ENCODE measurements at places on chromosomes 7 and 10.

DNA sequence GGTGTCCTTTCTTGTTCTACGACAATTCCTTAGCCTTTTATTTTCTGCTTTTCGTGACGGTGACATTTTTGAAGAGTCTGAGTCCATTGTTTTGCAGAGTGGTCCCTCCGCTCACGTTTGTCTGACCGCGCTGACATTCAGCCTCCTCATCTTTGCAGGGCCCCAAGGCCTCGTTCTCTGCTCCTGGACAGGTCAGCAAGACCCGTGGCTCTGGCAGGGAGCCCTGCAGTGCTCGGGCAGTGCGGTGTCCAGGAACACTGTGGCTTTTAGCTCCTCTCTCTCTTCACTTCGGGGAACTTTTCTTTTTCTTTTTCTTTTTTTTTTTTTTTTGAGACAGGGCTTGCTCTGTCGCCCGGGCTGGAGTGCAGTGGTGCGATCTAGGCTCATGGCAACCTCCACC is 142.5 kb downstream of the DNAJB6 start:
- DNase-seq, result no peak

GRCh38 chr7:33726582-33726981 is 178.8 kb upstream of the BMPER start:
- no peak for DNase-seq

DNA sequence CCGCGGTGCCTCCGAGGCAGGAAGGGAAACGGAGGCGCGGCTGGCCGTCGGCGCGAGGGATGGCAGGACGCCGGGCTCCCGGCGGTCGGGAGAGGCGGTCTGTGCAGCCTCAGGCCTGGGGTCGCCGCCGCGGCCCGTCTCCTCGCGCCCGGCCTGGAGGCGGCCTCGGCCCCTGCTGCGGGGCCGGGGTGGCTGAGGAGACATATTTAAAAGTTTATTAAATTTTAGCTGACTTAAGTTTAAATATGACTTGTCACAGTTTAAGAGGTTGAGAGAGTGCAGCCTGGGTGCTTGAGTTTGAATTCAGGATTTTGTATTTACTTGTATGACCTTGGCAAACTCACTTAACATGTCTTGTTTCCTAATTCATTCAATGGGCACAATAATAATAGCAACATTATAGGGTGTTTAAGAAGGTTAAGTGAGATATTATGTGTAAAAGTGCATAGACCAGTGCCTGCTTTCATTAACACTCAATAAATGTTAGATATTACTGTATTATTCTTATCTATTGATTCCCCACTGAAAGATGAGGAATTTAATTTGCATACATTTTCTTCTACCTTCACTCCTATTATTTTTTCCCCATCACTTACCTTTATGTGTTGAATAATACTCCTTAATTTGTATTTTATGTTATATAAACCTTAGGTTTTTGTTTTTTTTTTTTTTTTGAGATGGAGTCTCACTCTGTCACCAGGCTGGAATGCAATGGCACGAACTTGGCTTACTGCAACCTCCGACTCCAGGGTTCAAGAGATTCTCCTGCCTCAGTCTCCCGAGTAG is 718 bp downstream of the DYNC2I1 start:
- no peak for DNase-seq

GRCh38 chr10:48885376-48885775 is 54.3 kb downstream of the LRRC18 start:
- DNase-seq, result no peak

GRCh38 chr7:77239471-77239870 is 39.9 kb upstream of the FGL2 start:
- DNase-seq, result no peak

DNA sequence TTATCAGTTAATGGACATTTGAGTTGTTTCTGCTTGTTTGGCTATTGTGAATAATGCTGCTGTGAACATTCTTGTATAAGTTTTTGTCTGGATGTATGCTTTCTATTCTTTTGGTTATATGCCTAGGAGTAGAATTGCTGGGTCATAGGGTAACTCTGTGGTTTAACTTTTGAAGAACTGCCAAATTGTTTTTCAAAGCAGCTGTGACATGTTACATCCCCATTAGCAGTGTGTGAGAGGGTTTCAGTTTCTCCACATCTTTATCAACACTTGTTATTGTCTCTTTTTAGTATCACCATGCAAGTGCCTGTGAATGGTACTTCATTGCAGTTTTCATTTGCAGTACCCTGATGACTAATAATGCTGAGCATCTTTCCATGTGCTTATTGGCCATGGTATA is 2.1 kb upstream of the NDUFB8 start:
- DNase-seq, result no peak

- DNase-seq, result no peak
These were observed 12.0 kb downstream of the COL1A2 start for GRCh38 chr7:94406696-94407095.

- no peak for DNase-seq
These were observed 94.5 kb downstream of the MMRN2 start for GRCh38 chr10:86862786-86863483.

GRCh38 chr10:115082506-115082905 is 10.7 kb upstream of the ATRNL1 start:
- DNase-seq, result no peak

DNA sequence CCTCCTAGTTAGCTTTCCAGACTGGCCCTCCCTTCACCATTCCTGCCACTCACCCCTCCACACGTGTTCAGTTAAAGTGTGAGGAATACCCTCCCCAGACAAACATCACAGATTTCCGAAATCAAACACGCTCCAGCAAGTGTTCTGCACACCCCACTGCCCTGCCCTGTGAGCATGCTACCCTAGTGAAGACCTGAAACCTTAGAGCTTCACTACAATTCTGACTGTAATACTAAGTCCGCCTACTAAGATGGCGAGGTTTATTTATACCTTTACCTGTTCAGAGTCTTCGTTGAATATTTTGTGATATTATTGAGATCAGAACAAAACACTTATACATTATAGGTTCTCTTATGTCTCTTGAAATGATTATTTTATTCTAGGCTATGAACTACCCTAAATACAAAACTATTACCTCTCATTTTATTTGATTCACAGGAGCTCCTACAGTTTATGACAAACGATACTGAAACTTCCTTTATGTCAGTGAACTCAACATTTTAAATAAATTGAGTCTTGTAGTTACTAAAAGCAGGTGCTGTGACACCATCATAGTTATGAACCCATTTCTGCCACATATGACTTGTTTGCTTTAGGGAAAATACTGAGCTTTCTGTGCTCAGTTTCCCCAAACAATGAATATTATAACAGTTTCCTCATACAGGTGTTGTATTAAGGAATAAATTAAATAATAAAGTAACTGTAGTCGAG is 8.6 kb downstream of the SCIN start:
- no peak for DNase-seq

- no peak for DNase-seq
These were observed 28.8 kb downstream of the XPNPEP1 start for GRCh38 chr10:109894516-109894915.

- DNase-seq, result no peak
These were observed 68.0 kb downstream of the EXOC4 start for GRCh38 chr7:133320891-133321290.

GRCh38 chr10:70952401-70952800 is 64.0 kb upstream of the PCBD1 start:
- DNase-seq, result no peak

DNA sequence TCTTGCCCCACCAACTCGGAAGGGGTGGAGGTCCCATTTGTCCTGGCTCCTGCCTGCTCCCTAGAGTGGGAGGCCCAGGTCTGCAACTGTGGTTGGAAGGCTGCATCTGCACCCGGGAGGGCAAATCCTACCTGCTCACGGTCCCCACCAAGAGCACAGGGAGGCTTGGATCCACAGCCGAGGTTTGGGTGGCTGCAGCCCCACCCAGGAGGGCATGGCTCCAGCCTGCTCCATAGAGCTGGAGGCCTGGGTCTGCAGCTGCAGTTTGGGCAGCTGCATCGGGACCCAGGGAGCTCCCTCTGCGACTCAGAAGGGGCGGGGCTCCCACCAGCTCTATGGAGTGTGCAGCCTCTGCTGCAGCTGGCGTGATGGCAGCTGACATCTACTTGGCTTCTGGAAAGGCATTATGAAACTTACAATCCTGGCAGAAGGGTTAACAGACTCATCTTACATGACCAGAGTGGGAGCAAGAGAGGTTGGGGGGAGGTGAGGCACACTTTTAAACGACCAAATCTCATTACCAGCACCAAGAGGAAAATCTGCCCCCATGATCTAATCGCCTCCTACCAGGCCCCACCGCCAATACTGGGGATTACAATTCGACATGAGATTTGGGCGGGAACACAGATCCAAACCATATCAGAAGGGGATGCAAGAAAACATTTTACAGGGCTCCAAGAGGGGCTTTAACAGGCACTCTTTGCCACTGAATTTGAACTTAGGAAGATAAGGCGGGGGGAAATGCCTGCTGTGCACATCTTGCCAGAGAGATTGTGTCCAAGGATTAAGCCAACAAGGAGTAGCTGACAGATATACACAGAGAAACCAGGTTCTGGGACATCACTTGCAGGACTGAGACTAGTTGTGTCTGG is 8.2 kb upstream of the BLVRA start:
- DNase-seq, result no peak

GRCh38 chr10:88874281-88874680 is 5.8 kb upstream of the STAMBPL1 start:
- DNase-seq, result no peak

- DNase-seq, result no peak
These were observed 27.6 kb downstream of the AMZ1 start for GRCh38 chr7:2715341-2716231.

- peak; percentile 66 for DNase-seq
These were observed 13.4 kb downstream of the HEPACAM2 start for GRCh38 chr7:93212881-93213280.

- no peak for DNase-seq
These were observed 124.4 kb downstream of the TACC2 start for GRCh38 chr10:122113161-122113944.

- DNase-seq, result peak; percentile 37
These were observed 140.7 kb downstream of the SND1 start for GRCh38 chr7:127792528-127793342.

- DNase-seq, result no peak
These were observed 14.4 kb upstream of the AKR1C3 start for GRCh38 chr10:5079836-5080235.

DNA sequence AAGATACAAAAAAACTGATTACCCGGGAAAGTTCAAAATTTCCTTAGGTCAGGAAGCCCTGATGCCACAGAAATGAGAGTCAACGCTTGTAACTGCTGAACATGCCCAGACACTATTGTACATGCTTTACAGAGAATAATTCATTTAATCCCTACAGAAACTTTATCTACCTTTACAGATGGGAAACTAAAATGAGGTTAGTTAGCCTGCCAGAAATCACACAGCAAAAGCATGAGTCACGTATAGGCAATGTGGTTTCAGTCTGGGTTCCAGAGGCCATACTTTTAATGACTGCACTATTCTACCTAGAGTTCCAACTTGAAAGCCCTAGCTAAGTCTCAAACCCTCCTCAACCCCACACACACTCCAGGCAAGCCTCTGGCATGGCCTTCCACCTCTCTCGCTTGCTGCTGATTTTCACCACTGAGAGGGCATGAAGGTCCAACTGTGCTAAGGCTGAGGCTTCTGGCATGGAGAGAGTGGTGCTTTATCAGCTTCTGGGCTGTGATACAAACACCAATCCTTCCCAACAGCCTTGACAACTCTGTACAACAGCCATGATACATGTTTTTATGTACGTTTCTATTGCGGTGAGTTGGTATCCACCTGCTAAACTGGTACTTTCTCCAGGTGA is 1011.2 kb upstream of the GHITM start:
- no peak for DNase-seq

- DNase-seq, result peak; percentile 62
These were observed 498 bp downstream of the RHOBTB1 start for GRCh38 chr10:60943316-60944057.

GRCh38 chr10:1116696-1117280 is 60.6 kb downstream of the WDR37 start:
- no peak for DNase-seq

- no peak for DNase-seq
These were observed 3.5 kb upstream of the C7orf33 start for GRCh38 chr7:148587076-148587475.

- DNase-seq, result no peak
These were observed 12.3 kb downstream of the ERCC6 start for GRCh38 chr10:49526619-49527018.

DNA sequence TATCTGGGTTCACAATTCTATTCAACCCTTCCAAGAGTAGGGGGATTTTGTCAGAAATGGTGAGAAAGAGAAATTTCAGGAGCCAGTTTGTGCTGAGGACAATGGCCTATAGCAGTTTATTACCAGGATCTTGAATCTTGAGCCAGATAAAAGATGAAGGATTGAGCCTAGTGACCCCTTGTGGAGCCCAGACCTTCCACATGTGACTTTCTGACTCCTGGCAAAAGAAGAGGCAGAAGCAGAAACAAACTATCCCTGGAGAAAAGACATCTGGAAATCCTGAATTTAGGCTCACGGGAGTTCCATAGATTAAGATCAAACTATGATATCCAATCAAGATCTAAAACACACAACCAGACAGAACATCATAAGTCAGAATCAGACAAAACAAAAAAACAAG is 60.9 kb upstream of the CHRM2 start:
- no peak for DNase-seq

- peak; percentile 0 for DNase-seq
These were observed 48.2 kb upstream of the WDR11 start for GRCh38 chr10:120802935-120803334.

DNA sequence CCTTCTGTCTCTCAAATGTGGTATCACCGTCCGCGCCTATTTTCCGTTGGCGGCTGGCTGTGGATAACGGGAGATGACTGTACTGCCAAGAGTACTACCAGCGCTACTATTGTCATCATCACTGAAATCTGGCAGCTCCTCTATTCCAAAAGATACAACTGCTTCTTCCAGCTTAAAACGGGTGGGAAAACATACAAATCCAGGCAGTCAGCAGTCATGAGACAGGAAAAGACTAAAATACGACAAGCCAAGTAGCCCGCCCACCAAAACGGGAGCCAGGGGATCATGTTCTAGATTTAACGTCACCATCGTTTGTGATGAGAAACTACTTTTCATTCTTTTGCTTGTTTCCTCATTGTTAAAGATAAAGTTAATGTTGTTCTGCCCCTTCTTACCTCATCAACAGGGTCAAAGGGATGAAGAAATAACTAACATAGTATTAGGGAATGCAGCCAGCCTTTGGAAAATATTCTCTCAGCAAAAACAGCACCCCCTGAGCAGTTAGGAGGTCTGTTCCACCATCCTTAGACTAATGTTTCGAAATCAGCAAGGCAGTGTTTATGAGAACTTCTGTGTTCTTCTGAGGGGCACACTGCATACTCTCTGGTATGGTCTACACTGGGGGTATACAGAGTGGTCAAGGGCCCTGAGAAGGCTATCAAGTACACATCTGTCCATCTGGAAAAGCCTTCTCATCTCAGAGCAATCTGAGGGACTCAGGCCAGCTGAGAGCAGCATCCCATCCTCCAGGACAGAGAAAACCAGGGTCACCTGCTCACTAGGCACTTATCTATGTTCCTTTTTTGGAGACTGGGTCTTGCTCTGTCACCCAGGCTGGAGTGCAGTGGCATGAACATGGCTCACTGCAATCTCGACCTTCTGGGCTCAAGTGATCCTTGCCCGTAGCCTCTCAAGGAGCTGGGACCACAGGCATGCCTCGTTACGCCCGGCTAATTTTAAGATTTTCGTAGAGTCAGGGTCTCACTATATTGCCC is 47.5 kb downstream of the GNA12 start:
- no peak for DNase-seq

- DNase-seq, result no peak
These were observed 11.5 kb downstream of the C10orf71 start for GRCh38 chr10:49310460-49310859.
